ENCODE measurements at places on chromosomes 2 and 18.

DNA sequence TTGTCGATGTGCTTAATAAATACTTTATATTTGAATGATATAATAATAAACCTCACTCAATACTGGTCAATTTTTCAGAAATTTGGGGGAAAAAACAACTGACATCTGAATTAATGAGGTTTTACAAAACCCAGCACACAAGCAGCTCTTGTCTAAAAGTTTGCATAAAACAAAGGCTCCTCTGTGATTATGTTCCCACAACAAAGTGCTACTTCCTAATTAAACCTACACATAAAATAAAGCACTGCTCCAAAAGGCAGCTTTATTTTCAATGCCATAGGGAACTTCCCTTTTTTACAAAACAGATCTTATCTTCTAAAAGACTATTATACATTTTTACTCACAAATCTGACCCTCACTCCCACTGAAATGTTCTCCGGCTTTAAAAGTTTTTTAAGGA lies 47.1 kb downstream of the LAMA1 start:
- no peak for DNase-seq

GRCh38 chr2:19882286-19882685 lies 19.5 kb downstream of the TTC32 start:
- no peak for DNase-seq

GRCh38 chr2:3355951-3356569 lies 21.6 kb downstream of the EIPR1 start:
- no peak for DNase-seq

- no peak for DNase-seq
These were observed 1529.5 kb downstream of the LRP1B start for GRCh38 chr2:140601342-140601741.

DNA sequence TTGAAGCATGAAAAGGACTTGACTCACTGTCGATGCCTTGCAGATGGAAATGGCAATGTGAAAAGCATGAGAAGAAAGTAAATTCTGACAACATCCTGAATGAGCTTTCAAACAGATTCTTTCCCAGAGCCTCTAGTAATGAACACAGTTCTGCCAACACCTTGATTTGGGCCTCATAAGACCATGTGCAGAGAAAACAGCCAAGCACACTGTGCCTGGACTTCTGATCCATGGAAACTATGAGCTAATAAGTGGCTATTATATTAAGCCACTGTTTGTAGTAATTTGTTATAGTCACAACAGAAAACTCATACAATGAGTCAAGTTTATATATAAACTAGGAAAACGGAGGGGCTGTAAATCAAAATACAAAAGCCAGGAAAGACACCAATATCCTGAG lies 477.3 kb downstream of the MBD2 start:
- no peak for DNase-seq

DNA sequence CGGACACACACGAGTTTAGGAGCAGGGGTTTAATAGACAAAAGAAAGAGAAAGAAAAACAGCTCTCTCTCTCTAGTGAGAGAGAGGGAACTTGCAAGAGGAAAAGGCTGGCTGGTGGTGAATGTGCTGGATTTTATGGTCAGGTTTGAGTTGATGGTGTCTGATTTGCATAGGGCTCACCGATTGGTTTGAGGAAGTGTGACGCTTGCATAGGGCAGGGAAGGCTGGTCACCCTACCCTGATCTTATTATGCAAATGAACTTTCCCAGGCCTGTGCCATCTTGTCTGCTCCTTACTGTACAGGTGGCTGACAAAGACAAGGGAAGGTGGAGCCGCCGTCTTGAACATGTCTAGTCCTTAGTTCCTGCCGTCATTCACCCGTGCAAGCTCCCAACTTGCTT lies 408.9 kb downstream of the RIT2 start:
- DNase-seq = no peak

GRCh38 chr2:109712746-109713145 lies 81.4 kb upstream of the RGPD5 start:
- DNase-seq = no peak

DNA sequence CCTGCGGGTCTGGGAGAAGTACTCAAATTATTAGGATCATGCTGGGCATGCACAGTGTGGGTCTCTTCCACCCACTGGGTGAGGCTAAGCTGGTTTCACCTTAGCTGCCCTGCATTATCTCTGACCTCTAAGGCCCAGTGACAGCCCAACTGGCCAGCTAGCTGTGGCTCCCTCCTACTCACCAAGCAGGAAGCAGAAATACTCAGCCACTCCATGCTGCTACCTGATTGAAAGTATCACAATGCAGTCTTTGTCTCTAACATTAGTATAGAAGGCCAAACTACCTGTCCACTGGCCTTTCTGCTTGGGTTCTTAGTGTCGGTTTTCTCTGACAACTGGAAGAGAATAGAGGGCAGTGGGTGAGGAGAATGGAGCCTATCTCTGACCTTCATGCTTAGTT lies 47.3 kb upstream of the RAB27B start:
- DNase-seq = no peak

DNA sequence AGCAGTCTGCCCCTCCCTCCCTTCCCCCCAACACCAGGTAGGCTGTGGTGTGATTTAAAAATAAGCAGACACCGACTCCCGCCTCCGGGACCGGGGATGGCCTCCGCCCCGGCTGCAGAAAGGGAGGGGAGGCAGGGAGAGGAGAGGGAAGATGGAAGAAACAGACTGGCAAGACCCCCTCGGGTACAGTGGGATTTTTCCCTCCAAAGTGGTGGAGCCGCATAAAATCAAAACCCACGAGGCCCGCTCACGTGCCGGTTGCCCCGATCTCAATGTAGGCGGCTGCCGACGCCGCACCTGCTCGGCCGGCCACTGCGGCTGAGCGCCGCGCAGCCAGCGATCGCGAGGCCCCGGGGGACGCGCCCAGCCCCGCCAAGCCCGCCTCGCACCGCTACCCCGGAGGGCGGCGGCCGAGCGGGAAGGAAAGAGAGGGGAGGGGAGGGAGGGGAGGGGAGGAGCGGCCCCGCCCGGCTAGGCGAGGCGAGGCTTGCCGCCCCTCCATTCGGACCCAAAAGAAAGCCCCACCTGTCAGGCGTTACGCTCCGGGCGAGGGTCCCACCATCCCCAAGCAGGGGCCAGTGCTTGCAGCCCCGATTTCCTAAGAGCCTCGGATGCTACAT lies 811 bp downstream of the ADD2 start:
- DNase-seq = no peak

DNA sequence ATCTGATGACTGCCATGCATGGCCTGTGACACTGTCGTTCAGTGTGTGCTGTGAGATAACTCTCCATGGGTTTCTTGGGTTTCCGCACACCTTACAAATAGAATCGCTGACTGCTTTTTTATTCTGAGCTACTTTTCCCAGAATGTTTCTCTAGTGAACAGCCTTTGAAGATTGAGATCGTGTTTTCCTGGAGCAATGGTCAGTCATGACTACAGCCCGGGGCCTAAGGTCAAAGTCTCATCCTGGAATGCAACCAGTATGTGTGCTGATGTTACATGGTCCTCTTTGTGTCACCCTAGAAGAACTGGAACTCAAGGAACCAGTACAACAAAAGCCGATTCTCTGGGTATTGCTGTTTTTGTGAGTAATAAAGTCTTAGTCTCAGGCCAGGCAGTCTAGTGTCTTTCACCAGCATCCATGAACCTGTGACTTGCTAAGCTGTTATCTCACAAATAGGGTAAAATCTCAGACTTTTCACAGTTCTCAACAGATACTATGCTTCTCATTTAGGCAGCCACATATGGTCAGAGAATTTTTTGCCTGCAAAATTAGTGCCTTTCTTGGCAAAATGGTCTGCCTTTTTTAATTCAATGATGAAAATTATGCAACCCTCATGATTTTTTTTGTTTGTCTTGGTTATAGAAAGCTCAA lies 124.9 kb upstream of the PIEZO2 start:
- DNase-seq = no peak

DNA sequence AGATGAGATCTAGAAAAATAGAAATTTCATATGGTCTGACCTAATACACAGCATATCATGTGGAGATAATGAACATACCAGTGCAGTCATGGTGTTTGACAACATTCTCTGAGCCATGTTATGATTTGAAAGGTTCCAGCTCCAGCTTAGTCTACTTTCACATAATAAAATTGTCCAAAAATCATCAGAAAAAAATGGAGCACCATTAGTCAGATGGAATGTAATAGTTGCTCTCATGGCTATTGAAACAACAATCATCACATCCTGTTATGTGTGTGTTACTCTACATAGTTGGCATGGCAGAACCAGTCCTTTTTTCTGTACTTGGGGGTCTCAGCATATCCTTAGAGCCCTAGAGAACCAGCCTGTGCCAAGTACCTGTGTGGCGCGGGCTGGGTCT lies 678.9 kb upstream of the FANCL start:
- DNase-seq = no peak

Data from T1000 (cell line).